Hepatocyte (in vitro differentiated cells): ENCODE measurements at places on chromosomes 3 and 15.

DNA sequence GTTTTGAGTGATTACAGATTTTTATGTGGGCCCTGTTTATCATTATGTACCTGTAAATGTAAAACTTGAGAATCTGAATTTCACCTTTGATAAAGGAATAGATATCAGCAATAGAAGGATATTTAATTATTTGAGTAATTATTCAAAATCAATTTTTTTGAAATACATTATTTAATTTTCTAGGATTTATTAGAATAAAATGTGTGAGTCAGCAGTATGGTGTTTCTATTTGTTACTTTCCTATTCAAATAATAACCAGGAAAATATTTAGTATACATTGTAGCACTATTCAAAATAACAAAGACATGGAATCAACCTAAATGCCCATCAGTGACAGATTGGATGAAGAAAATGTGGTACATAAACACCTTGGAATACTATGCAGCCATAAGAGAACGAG lies 22.1 kb downstream of the CAPN7 start:
- no peak for DNase-seq

GRCh38 chr3:3097958-3098357 lies 12.2 kb downstream of the IL5RA start:
- no peak for DNase-seq

DNA sequence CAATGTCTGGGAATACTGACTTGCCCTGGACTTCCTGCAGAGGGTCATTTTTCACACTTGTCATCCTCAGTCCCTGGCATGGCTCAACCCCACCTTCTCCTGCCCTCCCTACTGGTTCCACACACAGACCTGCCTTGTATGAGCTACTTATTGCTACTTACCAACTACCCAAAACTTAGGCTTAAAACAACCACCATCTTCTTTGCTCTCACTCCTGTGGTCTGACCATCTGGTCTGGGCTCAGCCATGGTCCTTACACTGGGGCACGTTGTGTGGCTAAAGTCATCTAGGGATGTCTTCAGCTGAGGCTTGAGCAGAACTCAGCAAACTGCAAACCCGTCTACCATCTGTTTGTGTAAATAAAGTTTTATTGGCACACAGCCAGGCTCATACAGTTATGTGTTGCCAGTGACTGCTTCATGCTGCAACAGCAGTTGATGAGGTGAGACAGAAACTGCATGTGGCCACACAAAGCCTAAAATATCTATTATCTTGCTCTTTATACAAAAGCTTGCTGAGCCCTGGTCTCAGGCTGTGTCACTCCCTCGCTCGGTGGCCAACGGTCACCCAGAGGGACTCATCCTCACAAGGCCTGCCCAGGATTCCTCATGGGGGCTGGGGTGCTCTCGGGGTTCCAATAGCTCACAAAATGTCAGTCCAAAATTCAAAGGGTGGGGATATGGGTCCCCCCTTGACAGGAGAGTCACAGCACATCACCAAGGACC lies 43.5 kb downstream of the KLF15 start:
- DNase-seq, result no peak

DNA sequence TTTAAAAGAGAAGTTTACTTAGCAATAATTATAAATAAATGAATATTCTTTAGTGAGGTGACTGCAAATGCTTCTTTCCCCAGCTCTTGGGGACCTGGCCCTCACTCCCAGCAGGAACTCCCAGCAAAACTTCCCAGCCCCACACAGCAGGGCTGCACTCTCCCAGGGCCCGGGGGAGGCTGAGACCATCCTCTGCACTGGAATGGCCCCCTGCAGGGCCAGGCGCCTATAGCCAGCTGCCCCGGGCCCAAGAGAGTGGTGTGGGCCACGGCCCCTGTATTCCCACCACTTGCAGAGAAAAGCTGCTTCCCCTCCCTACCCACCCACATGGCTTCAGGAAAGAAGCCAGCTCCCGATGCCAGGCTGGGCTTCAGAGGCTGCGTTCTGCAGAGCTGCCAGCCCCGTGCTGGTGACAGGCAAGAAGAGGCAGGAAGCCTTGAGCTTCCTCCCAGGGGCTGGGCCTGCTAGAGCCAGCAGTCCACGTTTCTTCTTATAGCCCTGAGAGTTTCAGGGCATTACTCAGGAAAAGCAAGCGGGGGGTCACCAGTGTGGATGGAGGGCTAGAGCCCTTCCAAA lies 20.0 kb downstream of the IDH2 start:
- no peak for DNase-seq

- no peak for DNase-seq
Observed at GRCh38 chr3:44098656-44099415, 142.8 kb upstream of the TOPAZ1 start.

DNA sequence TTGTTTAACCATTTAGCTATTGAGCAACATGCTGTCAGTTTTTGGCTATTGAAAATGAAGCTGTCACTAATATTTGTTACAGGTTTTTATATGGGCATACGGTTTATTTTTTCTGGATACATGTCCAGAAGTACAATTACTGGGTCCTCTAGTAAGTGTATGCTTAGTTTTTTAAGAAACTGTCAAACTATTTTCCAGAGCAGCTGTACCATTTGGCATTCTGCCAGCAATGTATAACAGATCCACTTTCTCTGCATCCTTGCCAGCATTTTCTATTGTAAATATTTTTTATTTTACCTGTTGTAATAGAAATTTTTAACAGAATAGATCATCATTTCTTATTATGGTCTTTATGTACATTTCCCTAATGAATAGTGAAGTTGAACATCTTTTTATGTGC lies 658.8 kb downstream of the EDEM1 start:
- DNase-seq, result no peak

- DNase-seq, result no peak
Observed at GRCh38 chr3:11212784-11213183, 58.5 kb downstream of the HRH1 start.

DNA sequence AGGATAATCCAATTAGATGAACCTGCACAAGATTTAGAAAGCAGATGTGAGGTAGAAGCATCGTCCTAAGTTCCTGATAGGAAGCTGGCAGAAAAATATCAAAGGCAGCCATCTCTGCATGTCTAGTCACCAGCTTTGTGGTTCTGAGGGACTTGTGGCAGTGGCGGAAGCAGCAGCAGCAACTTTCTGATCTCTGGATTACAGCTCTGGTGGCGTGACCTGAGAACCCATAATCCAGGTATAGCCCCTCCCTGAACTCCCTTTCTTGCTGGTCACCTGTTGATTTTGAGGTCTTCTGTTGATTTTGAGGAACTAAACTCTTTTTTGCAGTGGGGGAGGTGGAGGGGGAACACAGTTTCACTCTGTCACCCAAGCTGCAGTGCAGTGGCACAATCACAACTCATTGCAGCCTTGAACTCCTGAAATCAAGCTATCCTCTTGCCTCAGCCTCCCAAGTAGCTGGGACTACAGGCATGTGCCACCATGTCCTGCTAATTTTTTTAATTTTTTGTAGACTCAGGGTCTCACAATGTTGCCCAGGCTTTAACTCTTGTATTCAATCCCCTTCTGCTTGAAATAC lies 7.9 kb downstream of the FSIP1 start:
- no peak for DNase-seq

DNA sequence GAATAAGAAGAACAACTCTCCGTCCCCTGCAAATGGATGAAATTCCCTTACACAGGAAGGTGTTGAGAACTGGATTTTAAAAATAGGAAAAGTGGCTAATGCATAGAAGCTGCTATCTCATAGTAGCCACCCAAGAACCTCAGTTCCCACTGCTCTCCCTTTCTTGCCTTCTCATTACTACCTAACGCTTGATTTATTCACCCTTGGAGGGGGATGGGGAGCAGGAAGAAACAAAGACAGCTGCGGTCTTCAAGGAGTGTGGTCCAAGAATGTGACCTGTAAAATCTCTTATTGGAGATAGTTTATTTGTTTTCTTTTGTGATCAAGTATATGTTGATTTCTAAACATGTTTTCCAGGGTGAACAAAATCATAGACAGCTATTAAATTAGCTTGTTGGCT lies 274.1 kb upstream of the CTNNB1 start:
- no peak for DNase-seq

DNA sequence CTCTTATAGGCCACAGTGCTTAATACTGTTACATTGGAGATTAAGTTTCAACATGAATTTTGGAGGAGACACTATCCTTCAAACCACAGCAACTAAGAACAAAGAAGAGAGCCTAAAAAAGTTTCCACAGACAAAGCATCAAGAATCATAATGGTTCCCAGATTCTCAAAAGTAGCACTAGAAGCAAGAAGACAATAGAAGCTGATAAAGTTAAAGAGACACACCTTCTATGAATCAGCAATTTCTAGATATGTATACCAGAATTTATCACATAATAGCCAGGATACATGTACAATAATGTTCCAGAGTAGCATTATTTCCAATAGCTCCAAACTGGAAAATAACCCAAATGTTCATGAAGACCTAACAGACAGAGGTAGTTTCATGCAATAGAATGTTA lies 12.2 kb downstream of the NKIRAS1 start:
- no peak for DNase-seq

GRCh38 chr15:57198131-57198530 lies 178.2 kb upstream of the CGNL1 start:
- no peak for DNase-seq

DNA sequence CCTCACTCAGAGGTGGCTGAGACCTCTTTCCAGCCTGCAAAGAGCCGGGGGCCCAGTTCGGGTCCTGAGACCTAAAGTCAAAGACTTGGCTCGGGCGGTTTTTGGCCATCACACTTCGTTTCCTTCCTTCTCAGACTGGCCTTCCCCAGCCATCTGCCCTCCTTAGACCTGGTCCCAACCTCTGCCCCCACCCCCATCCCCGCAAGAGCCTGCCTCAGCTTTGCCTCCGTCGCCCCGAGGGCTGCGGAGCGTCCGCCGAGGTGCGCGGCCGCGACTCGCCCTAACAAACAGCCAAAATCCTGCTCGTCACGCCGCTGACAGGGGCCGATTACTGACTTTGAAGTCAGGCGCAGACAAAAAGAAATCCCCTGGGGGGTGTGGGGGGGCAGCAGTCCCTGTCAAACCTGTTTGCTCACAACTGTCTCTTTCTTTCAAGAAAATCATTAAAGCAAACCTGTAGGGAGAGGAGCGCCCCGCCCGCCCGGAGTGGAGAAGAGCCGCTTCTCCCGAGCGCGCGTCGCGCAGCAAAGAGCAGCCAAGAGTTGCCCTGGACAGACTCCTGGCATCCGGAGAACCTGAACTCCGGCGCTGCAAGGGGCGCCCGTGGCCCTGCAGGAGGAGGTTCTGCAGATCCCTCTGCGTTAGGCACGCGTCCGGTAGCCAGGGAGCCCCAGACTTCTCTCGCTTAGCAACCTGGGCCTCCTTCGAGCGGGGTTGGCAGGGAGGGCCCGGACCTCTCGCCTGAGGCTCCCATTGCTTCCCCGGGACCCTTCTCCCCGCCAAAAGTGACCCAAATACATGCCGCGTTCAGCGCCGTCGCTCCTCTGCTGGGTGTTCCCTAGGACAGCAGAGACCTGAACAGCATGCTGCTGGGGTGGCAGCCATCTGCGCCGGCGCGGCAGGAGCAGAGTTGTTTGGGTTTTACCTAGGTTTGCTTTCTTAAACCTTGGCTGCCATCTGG lies 4.5 kb downstream of the SOX14 start:
- DNase-seq, result peak; percentile 27

- DNase-seq, result no peak
Observed at GRCh38 chr3:112498914-112499711, at the start of gene BTLA. Gene BTLA, minus strand, starts transcription at chr3:112499472. Its CDS starts 114 bp downstream, at chr3:112499358.

DNA sequence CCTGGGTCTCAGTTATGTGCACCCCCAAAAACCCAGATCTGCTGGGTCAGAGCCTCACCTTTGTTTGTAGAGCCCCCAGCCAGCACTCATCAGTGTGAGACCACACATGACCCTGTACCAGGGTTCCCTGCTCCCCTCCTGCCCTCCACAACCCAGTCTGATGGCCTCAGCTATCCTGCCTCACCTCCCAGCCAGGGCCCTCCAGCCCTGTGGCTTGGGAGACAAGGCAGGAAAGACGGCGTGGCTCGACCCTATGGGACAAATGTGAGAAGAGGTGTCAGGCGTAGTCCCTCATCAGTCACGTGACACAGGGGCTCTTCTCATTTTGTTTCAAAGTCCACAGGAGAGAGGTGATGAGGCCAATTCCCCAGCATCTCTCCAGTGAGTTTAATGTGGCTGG lies 28.3 kb upstream of the PRR23E start:
- no peak for DNase-seq

DNA sequence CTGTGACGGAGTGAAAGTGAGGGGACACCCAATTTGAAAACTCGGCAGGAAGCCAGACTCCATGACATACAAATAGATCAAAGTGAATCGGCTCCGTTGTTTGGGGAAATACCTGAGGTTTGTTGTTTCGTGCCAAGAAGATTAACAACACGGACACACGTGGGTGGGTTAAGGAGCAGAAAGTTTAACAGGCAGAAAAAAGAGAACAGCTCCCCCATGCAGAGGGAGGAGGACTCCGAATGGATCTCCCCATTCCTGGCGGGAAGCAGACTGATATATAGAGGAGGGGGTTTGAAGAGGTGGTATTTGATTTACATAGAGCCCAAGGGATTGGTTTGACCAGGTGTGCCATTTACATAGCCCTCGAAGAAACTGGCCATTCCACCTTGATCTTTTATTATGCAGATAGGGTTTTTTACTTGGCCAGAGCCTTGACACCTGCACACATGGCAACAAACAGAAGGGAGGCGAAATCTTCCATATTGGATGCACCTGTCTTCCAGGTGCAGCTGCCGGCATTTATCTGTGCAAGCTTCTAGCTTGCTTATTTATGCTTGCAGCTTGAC lies 4.8 kb upstream of the SACM1L start:
- DNase-seq, result no peak

GRCh38 chr3:183128709-183129108 lies 29.4 kb upstream of the MCCC1 start:
- no peak for DNase-seq

DNA sequence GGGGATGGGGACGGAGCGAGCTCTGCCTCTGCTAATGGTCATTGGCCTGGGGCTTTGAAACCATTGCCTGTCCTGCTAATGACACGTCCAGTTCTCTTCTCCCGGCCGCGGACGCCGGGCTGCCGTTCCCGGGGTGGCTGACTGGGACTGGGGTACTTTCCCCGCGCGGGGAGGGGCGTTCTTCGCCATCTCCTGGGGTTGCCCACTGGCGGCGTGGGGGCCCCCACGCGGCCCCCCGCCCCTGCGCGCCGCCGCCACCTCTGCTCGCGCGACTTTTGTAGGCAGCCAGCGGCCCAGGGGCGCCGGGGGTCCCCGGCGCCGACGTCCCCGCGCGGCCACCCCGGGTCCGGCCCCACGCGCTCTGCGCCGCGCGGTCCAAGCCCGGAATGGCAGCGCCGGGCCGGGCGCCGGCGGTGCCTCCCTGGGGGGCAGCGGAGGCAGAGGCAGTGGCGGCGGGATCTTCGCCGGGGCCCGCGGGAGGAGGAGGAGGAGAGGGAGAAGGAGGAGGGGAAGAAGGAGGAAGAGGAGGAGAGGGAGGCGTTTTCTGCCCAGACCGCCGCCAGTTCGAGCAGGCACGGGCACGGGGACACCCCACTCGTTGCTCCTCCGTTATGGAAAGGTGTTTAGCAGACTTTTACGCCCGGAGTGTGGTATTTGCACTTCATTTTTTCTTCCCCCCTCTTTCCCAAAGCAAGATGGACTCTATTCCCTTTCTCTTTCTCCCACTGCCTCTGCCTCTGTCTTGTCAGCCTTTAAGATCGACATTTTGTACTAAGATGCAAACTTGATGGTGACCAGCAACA lies 2.3 kb downstream of the BBX start:
- DNase-seq, result peak; percentile 77
